ENCODE measurements at places on chromosomes 13 and 19.

DNA sequence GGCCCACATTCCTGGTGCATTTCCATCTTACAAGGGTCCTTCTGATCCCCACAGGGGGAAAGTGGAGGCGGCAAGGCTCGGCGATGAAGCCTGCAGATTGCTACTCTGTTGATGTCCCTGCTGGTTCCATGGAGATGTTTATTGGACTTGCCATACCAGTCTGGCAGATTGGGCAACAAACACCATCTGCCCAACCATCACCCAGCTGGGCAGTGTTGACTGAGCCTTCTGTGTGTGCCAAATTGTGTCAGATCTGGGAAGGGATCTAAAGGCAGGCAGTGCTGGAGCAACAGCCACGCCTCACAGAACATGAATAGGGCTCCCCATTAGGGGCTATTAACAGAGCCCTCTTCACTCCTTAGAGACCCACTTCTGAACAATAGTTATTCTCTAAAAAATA lies 35.0 kb downstream of the FLT1 start:
- no peak for DNase-seq

GRCh38 chr13:67806796-67807195 lies 576.7 kb upstream of the PCDH9 start:
- no peak for DNase-seq

DNA sequence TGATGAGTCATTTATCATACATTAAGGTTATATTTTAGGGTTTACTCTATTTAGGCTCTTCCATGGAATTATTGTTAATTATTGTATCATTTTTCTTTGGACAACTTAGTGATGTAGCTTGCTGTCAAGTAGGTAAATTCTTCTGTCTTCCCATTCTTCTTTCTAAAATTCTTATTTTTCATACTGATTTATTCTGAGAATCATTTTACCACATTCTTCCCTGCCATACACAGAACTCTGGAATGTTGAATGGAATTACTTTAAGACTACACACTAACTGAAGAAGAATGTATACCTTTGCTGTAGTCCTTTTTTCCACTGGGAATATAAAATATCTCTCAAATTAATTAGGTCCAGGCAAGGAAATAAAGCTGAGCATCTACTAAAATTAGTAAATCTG lies 24.5 kb upstream of the SLC7A1 start:
- no peak for DNase-seq

GRCh38 chr13:86946734-86947133 lies 724.4 kb upstream of the SLITRK5 start:
- DNase-seq = no peak

DNA sequence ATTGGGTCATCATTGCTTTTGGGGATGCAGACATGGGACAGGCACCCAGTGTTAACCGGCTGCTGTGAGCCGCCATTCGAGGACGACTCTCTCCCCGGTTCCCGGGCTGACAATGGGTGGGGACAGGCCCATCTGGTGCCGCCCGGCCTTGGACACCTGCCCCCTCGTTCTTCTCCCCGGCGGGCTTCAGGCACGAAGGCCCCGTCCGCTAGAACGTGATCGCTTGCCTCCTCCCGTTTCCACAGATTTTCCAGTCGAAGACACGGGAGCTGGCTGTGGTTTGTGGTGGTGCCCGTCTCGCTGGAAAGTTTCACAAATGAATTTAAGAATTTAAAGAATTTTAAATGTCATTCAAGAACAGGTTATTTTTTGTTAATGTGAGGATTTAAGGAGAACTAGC lies 2.0 kb downstream of the PALM start:
- DNase-seq = no peak

DNA sequence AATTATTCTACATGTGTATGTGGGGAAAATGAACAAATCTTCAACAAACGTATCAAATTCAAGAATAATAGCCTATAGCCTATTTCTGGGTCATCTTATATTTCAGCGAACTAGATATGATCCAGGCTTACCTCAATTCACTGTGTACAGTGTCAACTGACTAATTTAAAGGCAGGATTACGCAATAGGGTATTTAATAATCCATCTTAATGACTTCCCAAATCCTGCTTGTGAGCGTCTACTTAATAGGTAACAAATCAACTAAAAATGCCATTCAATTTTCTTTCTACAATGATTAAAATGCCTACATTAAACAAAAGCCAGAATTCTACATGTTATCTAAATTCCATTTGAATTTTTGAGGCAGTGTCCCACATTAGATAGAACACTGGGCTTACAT lies 67.0 kb downstream of the USP12 start:
- no peak for DNase-seq

DNA sequence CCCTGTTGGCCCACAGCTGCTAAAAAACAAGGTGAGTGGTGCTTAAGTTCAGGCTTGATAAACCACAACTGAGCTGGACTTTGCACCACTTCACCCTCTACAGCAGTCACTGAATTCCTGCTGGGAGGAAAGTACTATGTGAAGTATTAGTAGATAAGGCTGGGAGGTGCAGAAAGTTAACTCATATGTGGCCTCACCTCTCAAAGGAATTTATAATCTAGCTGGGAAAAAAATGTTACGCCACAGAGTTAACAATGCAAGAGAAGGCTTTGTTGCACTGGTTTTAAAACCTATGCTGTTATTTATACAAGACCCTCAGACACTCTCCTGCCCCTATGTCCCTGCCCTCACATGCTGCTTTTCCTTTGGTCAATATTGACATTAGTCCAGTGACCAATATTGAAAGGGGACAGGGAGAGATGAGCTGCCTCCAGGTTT lies 60.9 kb downstream of the LIG4 start:
- no peak for DNase-seq

- DNase-seq = peak; percentile 60
Observed at GRCh38 chr19:54430306-54431254, 15.3 kb downstream of the TTYH1 start.

- DNase-seq = no peak
Observed at GRCh38 chr19:48543121-48543710, 8.8 kb upstream of the SULT2B1 start.

GRCh38 chr19:14368011-14368513 lies 13.2 kb upstream of the ADGRE5 start:
- no peak for DNase-seq

- peak; percentile 93 for DNase-seq
Observed at GRCh38 chr19:45817010-45817724, 2.1 kb upstream of the RSPH6A start.

All from renal pelvis (tissue), 12 donors.